Activated CD4-positive, alpha-beta T cell treated with anti-CD3 and anti-CD28 coated beads, Interleukin-2, amount 50 U/mL, for 16 hours (primary cell): ENCODE measurements at places on chromosomes 13 and 19.

GRCh38 chr19:3655402-3656072 lies 28.9 kb upstream of the CACTIN start:
- no peak for DNase-seq

DNA sequence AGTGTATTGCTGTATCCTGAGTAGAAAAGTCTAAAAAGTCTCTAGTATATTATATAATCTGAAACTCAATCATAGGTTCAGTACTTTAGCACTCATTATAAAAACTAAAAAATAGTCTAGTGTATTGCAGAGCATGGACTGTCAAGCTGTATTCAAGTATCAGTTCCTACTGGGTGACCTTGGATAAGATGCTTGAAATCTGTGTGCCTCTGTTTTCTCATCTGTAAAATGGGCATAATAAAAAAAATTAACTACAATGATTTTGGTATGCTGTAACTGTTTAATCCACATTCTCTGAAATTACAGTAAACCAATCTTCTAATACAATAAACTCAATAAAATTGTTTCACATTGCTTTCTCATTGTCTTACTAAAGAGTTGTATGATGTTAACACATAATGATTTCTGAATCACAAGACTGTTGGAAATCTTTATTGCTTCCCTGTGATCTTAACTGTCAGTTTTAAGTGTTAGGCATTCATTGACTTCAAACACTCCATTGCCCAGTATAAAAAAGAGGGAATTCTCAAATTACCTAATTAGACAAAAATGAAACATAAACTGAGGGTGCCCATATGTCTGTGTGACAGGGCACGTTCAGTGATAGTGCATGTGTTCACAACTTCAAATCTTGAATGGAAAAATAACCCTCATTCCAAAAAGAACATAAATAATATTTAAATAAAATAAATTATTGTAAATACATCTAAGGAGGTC lies 2.2 kb downstream of the STARD13 start:
- no peak for DNase-seq

DNA sequence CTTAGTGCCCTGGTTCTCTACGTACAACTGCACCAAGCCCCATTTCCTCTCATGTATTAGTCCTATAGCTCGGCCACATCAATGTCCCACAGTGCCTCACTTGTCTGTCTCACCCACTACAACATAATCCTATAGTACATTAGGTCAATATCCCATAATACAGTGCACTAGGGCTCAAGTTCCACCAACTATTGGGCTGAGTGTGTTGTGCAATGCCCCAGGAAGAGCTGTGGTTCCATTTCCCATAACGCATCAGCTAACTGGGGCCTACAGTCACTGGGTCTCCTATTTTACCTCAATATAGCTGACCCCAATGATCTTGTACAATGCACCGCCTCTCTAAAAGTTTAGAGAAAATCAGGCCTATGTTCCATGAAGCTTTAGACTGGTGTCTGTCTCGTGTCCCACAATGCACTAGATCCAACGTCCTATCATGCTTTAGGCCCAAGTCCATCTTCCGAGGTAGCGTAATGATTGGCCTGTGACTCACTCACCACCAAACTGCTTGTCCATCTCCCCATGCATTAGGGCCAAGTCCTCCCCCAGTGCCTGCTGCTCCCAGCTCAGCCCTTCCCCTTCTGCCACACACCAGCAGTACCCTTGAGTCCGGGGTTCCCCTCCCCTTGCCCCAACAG lies 21.8 kb downstream of the TSKS start:
- DNase-seq = no peak

GRCh38 chr19:32200312-32201038 lies 144.9 kb upstream of the ZNF507 start:
- no peak for DNase-seq

DNA sequence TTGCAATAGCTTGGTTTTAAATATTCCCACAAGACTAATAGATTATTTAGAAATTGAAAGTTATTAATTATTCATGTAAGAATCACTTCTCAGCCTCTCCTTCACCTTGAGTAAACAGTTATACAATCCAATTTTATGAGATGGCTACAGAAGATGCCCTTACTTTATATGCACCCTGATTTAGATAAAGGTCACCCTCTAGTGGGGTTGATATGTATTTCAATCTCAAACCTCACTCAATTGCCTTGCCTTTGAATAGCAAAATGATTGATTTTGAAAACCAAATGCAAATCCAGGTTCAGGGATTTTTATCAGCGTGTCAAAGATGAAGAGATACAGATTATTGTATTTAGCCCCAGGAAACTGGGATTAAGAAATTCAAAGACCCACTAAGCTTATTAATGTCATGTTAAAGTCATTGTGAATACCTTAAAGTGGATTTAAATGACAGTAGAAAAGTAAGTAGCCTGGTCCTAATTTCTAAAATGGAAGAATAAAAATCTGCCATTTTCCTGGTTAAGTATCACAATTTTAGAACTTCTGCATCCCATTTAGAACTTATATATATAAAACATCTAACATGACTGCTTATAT lies 305.1 kb downstream of the ITGBL1 start:
- peak; percentile 23 for DNase-seq

- no peak for DNase-seq
Measured at GRCh38 chr13:97484301-97484700, 50.3 kb downstream of the RAP2A start.

- no peak for DNase-seq
Measured at GRCh38 chr19:1081301-1082164, 13.6 kb downstream of the POLR2E start.

GRCh38 chr13:50635504-50635903 lies 208.0 kb downstream of the DLEU7 start:
- DNase-seq = no peak

DNA sequence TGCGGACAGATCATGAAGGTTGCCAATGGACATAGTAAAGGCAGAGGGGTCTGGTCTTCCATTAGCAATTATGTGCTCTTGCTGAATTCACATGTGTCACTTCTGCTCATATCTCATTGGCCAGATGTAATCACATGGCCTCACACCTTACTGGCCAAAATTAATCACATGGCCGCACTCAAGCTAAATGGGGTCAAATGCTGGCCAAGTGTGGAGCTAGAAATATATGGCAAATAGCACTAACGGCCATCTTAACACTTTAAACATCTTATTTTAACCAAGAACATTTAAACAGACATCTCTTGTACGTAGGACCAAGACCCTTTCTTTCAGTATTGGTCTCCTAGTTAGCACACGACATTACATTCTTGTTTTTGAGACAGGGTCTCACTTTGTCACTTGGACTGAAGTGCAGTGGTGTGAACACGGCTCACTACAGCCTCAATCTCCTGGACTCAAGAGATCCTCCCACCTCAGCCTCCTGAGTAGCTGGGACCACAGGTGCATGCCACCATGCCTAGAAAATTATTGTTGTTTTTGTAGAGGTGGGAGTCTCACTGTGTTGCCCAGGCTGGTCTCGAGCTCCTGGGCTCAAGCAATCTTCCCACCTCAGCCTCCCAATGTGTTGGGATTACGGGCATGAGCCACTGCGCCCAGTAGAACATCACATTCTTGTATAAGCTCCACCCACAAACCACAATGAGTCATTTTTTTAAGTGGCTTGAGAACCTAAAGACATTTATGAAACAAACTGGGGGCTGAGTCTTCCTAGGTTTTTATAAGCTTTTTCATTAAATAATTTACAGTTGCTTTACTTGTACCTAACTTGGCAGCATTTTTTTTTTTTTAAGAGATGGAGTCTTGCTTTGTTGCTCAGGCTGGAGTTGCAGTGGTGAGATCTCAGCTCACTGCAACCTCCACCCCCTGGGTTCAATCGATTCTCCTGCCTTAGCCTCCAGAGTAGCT lies 2.9 kb upstream of the PTOV1 start:
- DNase-seq = peak; percentile 62

GRCh38 chr13:80132741-80133601 lies 208.0 kb downstream of the SPRY2 start:
- no peak for DNase-seq

- DNase-seq = no peak
Measured at GRCh38 chr13:114035583-114036531, 62.0 kb upstream of the C13orf46 start.

DNA sequence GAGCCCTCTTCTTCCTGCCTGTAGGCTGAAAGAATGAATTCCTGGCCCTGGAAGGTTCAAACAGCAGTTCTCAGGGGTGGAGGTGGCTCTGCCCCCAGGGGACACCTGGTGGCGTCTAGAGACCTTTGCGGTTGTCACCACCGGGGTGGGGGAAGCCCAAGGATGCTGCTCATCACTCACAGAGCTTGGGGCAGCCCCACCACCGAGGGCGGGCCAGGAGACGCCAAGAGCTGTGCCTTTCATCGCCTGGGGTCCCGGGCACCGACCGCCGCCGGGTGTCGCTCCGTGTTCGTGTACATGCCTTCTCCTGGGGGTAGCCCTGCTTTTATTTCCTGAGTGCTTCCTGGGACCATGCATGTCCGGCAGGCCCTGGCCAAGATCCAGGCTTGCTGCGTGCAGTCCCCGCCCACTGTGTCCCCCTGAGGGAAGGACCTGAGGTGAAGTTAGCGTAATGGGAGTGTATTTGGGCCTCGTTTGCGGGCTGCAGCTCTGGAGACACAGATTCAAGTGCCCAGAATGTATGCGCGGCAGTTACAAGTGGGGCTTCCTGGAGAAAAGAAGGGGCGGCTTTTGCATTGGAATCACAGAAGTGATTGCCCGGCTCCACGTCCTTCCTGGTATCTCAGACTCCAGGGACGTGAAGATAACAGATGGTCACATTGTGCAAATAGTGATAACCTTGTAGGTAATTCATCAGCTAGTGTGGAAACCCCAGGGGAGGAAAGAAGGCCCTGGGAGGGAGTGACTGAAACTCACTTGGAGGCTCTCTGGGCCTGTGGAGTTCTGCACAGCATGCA lies 7.8 kb downstream of the DOT1L start:
- peak; percentile 56 for DNase-seq

DNA sequence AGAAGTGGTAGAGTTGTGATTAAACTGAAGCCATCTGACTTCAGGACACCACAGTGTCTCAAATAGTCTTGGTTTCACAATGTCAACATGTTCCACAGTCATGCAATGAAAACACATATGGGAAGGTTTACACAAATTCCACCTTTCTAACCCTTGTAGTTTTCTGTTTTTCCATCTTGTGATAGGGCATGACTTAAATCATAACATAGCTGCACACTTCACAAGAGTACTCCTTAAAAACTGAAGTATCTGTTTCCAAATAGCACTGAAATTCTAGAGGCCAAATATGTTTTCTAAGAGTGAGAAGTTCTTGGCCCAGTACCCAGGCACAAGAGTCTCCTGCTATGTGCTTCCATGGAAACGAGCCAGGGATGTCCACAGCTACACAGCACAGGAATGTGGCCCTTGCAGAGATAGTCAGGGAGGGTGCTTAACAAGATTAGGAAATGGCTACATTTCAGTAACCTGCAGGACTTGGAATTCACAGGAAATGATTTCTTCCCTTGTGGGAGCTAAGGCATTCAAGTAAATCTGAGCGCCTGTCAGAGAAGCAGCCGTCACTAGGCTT lies 269.1 kb downstream of the NDFIP2 start:
- no peak for DNase-seq

DNA sequence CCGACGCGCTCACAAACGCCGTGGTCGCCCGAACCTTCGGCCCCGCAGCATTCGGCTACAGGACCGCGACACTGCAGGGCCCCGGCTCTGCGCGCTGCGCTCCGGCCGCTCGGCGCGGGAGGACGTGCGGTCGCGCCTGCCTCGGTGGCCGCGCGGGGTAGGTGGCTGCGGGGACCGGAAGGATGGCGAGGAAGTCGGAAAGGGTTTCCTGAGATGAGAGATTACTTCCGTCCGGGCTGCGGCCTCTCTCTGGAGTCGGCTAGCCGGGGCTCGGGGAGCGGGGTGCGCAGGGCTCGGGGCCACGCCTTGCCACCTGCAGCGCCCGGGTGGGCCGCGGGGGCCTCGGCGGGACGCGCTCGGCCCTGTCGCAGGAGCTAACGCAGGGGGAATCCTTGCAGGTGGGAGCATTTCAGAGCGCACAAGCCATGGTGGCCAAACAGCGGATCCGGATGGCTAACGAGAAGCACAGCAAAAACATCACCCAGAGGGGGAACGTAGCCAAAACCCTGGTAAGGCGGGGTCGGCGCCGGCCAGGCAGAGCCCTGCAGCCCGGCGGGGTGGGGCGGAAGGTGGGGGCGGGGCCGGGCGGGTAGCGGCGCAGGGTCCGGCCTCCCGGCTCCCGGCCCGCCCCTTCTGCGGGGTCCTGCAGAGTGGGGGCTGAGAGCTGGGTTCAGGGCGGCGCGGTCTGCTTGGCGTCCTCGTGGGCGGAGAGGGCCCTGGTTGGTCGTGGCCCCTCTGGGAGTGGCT lies at the start of gene SERP2:
Gene SERP2, plus strand, starts transcription at position 224 of the 747 bp plus-strand sequence. Its CDS starts 202 bp downstream, at position 426.
- DNase-seq = peak; percentile 10

DNA sequence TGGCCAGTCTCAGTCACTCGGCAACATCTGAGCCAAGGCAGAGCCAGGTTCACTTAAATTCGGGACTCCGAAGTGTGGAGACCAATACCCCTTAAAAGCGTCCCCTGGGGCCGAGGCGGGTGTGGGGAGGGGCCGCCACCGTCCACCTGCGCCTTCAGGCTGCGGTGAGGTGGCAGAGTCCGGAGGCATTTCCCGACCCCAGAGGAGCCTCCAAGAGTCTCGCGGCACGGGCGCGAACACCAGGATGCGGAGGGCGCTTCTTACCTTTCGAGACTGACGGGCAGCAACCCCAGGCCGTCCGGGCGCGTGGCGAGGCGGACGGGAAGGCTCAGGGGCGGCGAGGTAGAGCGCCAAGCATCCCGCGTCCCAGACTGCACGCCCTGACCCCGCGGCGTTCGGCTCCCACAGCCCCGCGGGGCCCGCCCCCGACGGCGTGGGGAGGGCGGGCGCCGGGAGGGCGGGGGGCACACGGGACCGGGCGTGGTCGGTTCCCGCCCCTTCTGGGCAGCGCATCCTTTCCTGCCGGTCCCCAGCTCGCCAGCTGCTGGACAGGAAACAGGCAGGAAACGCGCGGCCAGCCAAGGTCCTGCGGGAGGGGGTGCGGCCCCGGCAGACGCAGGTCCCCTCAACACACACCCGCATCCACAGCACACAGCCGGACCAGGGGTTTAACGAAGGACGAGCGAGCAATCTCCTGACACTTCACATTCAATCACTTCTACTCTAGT lies at the start of gene THSD1:
Gene THSD1, minus strand, starts transcription at position 406 of the 728 bp plus-strand sequence. CDS start 3,572 bp downstream, outside the sequence.
- DNase-seq = peak; percentile 12

DNA sequence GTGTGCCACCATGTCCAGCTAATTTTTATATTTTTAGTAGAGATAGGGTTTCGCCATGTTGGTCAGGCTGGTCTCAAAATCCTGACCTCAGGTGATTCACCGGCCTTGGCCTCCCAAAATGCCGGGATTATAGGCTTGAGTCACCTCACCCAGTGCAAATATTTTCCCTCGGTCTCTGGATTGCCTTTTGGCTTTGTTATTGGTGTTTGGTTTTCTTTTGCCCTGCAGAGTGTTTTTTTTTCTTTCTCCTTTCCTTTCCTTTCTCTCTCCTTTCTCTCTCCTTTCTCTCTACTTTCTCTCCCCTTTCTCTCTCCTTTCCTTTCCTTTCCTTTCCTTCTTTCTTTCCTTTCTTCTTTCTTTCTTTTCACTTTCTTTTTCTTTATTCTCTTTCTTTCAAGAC lies 33.2 kb downstream of the KDM4B start:
- no peak for DNase-seq

DNA sequence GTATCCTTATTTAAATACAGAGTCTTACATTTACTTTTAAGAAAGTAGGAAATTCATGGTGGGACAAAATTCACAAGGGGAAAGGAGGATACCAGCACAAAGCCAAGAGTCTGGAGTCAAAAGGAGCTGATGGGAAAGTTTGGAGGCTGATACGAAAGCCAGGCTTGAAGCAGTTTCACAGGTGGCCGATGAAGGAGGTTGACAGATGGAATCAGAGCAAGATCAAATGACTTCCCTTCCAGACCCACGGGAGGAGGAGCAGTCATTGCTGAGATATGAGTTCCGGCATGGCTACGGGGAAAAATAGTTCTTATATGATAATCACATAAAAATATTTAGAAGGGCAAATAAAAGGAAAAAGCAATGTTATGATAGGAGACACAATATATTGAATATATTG lies 65.0 kb downstream of the DGKH start:
- DNase-seq = no peak
